ENCODE measurements at places on chromosomes 4 and X. TPM values are rescaled to one million over a fixed set of nuclear protein-coding genes. Genes with fewer than 3 reads are reported as not detected.

DNA sequence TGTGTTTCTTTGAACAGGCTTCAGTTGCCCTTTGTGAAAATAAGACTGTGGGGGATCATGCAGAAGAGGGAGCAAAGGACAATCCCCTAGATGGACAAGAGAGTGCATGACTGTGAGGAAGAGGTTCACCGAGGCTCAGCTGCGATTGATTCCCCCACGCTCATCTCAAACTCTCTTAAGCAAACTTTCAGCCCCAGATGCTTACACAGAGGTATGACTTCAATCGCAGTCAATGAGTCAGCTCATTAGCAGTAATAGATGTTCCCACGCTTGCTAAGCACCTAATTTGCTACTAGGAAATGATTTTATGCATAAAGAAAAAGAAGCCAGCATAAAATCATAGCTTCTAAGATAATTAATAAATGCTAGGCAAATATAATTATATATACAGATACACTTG lies 2256.1 kb upstream of the AGA start:
- H3K27me3 ChIP-seq, result no peaks in the 10 kb centered on the region
- H3K4me1 ChIP-seq, result no peaks in the 10 kb centered on the region
- DNase-seq, result no peak
- no peaks in the 10 kb centered on the region for H3K36me3 ChIP-seq
- H3K27ac ChIP-seq, result no peak overlapping the region
- no peak overlapping the region for H3K4me3 ChIP-seq

- no peaks in the 10 kb centered on the region for H3K36me3 ChIP-seq
- H3K4me3 ChIP-seq, result peak overlapping the region; percentile 65
- H3K27me3 ChIP-seq, result no peaks in the 10 kb centered on the region
- H3K4me1 ChIP-seq, result peaks cover 13% of the 10 kb centered on the region
Measured at GRCh38 chr4:140152751-140153418, 1.1 kb downstream of the MAML3 start.

DNA sequence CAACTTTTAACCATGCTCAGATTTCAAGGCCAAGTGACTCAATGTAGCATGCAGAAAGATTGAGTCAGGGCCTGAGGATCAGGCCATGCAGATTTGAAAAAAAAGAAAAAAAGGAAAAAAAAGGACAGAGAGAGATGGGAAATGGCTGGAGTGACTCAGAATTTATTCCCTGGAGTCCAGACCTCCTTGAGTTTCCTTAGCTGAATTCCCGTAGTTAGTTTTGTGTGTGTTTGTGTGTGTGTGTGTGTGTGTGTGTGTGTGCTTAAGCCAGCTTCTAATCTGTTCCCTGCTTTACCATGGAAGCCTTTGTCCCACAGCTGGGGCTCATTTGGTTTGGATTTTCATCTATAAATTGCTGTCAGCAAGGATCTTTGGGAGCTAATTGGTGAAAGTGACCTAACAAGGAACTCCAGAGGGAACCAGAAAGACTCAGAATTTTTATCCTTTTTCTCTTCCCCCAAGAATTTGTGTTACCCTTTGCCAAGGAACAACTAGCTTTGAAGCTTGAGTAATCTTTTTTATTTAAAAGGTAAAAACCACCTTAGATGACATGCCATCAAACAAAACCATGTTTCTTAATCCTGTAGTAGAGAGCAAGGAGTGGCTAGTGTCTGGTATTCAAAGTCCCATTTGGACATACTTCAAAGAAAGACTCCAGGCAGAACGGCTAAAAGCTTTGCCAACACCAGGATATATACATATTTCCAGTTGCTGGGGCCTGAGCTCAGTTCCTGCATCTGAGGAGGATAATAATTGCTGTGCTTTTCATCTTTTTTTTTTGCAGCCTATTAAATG lies 109.0 kb upstream of the DDIT4L start:
- no peaks in the 10 kb centered on the region for H3K4me1 ChIP-seq
- no peaks in the 10 kb centered on the region for H3K36me3 ChIP-seq
- no peak overlapping the region for H3K4me3 ChIP-seq
- no peaks in the 10 kb centered on the region for H3K27me3 ChIP-seq

DNA sequence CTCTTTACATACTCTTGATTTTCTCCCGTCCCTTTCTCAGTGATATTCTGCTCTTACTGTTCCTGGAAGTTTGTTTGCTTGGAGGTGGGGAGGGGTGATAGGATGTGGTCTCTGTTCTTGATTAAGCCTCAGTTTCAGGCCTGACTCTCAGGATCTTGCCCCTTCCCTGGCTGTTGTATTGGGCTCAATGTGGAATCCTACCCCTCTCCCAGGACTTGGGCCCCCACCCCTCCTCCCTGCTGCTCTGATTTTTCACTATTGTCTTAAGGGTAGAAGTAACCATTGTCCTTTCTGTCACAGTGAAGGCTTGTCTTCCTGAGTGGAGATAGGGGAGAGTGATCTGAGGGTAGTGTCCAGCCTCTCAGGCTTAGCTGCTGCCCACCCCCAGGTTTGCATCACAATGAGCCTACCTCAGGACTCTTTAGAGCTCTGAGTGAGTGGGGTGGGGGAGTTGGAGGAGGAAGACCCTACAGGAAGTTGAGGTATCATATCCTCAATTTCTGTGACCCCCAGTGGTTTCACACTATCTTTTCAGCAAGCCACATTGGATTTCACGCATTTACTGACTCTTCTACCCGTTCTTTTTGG lies 16.5 kb downstream of the CDKL5 start:
- no peaks in the 10 kb centered on the region for H3K36me3 ChIP-seq
- no peak for DNase-seq
- no peak overlapping the region for H3K27ac ChIP-seq
- no peaks in the 10 kb centered on the region for H3K4me1 ChIP-seq
- no peaks in the 10 kb centered on the region for H3K27me3 ChIP-seq

The REPS2 gene
- total RNA-seq, result 14.2 TPM

All from pancreas (tissue), 10 donors.